ENCODE measurements at places on chromosomes 13 and 19.

- no peaks in the 10 kb centered on the region for H3K36me3 ChIP-seq
- H3K4me3 ChIP-seq: no peak overlapping the region
- H3K4me1 ChIP-seq: peaks cover 40% of the 10 kb centered on the region
These were observed 4.0 kb upstream of the SIGLEC10 start for GRCh38 chr19:51421229-51422052.

DNA sequence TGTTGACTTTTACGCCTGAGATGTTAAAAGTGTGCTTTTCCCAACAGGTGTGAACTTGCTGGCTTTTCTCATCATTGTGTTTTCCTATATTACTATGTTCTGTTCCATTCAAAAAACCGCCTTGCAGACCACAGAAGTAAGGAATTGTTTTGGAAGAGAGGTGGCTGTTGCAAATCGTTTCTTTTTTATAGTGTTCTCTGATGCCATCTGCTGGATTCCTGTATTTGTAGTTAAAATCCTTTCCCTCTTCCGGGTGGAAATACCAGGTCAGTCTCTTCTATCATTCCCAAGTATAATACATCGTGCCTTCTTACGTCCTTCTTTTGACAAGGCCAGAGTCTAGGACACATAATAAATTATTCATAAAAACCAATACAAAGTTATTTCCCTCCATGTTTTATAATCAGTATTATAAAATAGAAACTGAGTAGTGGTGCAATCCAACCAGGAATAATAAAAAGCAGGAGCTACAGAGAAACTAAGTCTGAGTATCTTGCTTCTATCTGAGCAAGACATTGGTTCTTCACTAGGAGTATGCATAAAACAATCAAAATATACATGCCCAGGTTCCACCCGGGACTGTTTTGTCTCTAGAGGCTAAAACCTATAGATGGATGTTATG, 57.9 kb downstream of the RXFP2 start:
- no peak for DNase-seq
- H3K27ac ChIP-seq: no peak overlapping the region
- no peaks in the 10 kb centered on the region for H3K27me3 ChIP-seq
- H3K36me3 ChIP-seq: no peaks in the 10 kb centered on the region
- no peak overlapping the region for H3K4me3 ChIP-seq

- peaks cover 15% of the 10 kb centered on the region for H3K27me3 ChIP-seq
- no peak overlapping the region for H3K4me3 ChIP-seq
These were observed 29.9 kb downstream of the EFNA2 start for GRCh38 chr19:1315470-1316166.

- H3K27me3 ChIP-seq: no peaks in the 10 kb centered on the region
- H3K4me1 ChIP-seq: no peaks in the 10 kb centered on the region
- no peak for DNase-seq
These were observed 262.7 kb downstream of the DLEU7 start for GRCh38 chr13:50580684-50581305.

GRCh38 chr13:73984201-73984600, 150.0 kb downstream of the KLF12 start:
- H3K27ac ChIP-seq: no peak overlapping the region
- H3K36me3 ChIP-seq: peaks cover 4% of the 10 kb centered on the region
- no peaks in the 10 kb centered on the region for H3K27me3 ChIP-seq
- DNase-seq: no peak
- H3K4me3 ChIP-seq: no peak overlapping the region

GRCh38 chr19:55283548-55284377, at the start of gene BRSK1:
Gene BRSK1, plus strand, starts transcription at chr19:55283997. Its CDS starts 446 bp downstream, at chr19:55284443.
- no peak within 1 kb of the TSS for H3K27ac ChIP-seq
- peak; percentile 31 for DNase-seq
- no peak within 1 kb of the TSS for H3K4me3 ChIP-seq
- H3K36me3 ChIP-seq: no peaks in the 10 kb centered on the region
- peaks cover 23% of the 10 kb centered on the region for H3K4me1 ChIP-seq

GRCh38 chr13:113852536-113853517, 11.0 kb downstream of the GAS6 start:
- H3K36me3 ChIP-seq: no peaks in the 10 kb centered on the region
- no peak overlapping the region for H3K4me3 ChIP-seq
- peak; percentile 11 for DNase-seq

- no peaks in the 10 kb centered on the region for H3K36me3 ChIP-seq
- DNase-seq: no peak
- H3K27ac ChIP-seq: no peak overlapping the region
These were observed 1.6 kb downstream of the GRIN2D start for GRCh38 chr19:48395170-48395455.

DNA sequence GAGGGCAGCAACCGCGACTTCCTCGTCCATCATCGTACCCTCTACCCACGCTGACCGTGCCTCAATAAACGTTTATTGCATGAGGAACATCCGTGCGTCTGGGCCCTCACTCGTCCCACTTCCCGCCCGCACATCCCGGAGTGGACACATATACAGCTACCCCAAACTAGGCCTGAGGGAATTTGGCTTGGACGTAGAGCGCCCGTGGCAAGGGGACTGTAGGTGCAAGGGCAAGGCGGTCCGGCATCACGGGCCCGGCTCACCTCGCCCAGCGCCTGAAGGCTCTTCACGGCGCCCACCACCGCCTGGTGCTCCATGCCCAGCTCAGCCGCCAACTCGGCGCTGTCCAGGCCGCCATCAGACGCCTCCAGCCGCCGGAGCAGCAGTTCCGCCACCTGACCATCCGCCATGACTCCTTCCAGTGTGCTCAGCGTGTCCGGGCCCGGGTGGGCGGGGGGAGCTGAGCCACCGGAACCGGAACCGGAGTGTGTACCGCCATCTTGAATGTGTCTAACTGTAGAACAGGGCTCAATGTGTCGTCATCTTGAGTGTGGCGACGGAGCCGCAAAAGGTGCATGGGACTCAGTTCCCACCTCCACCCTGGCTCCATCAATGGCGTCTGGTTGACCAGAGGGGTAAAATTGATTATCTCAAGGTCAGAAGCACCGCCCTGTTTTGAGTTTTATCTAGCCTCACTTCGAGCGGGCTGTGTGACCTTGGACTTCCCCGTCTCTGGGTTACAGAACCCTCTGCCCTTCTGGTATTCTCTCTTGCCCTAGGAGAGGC, at the start of gene FARSA:
TSS of gene FARSA (minus strand) at position 425 of the 786 bp plus-strand sequence. CDS start at position 410, 15 bp downstream.
- peaks cover 41% of the 10 kb centered on the region for H3K4me1 ChIP-seq
- peaks cover 16% of the 10 kb centered on the region for H3K36me3 ChIP-seq
- H3K4me3 ChIP-seq: peak within 1 kb of the TSS; percentile 85
- H3K27ac ChIP-seq: peak within 1 kb of the TSS; percentile 76
- DNase-seq: peak; percentile 75

DNA sequence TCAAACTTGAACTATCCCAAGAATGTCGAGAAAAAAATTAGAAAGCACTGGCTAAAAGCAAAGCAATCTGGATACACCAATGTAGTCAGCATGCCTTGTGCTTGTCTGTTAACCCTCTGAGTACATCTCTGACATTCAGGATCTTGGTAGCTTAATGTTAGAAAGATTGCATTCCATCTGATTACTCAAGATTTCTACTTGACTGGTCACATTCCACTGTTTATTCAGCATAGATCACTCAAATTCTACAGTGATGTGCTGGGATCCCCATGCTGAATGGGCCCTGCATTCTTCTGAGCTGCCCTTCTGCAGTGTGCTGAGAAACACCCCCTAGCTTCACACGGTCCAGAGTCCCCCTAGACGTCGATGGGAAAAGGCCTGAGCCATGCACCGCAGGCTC, 295.4 kb upstream of the MAB21L1 start:
- H3K36me3 ChIP-seq: no peaks in the 10 kb centered on the region
- no peak overlapping the region for H3K4me3 ChIP-seq
- no peak overlapping the region for H3K27ac ChIP-seq
- H3K27me3 ChIP-seq: no peaks in the 10 kb centered on the region
- DNase-seq: no peak
- H3K4me1 ChIP-seq: no peaks in the 10 kb centered on the region

DNA sequence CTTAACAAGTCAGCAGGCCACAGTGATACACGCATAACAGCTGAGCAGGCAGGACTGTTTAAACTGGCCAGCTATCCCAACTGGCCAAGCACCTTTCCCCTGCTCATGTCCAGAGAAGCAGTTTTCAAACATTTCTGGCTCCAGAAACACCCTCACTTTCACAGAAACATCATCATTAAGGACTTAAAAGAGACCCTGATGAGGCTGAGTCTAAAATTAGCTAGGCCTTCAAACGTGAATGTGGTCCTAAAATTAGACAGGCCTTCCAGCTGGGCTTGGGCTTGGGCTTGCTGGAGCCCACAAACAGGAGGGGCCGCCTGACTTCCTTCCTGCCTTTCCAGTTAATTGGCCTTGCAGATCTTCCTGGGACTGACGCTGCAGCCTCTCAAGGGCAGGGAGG, 334.2 kb downstream of the DNAJC15 start:
- H3K27ac ChIP-seq: no peak overlapping the region
- H3K4me3 ChIP-seq: no peak overlapping the region
- no peaks in the 10 kb centered on the region for H3K36me3 ChIP-seq

DNA sequence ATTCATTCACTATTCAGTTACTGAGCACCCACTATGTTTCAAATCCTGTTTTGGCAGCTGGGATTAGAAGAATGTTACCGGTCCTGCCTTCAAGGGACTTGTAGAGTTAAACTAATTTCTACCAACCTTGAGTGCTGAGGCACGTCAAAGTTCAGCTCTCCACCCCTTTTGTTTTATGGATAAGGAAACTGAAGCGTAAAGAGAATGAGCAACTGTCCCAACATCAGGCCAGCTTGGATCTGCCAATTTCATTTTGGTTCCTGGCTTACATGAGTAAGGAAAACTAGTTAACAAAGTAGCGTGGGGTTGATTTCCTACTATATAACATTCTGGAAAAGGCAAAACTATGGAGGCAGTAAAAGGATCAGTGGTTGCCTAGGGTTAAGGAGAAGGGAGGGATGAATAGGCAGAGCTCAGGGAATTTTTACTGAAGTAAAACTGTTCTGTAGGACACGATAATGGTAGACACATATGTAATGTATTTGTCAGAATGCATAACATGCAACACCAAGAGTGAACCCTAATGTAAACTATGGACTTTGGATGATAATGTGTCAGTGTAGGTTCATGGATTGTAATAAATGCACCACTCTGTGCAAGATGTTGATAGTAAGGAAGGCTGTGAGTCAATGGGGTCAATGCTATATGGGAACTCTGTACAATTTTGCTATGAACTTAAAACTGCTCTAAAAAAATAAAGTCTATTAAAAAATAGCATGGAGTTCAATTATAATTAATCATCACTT, 19.9 kb upstream of the MTIF3 start:
- peaks cover 20% of the 10 kb centered on the region for H3K4me1 ChIP-seq
- no peak for DNase-seq
- no peaks in the 10 kb centered on the region for H3K27me3 ChIP-seq
- H3K4me3 ChIP-seq: no peak overlapping the region

DNA sequence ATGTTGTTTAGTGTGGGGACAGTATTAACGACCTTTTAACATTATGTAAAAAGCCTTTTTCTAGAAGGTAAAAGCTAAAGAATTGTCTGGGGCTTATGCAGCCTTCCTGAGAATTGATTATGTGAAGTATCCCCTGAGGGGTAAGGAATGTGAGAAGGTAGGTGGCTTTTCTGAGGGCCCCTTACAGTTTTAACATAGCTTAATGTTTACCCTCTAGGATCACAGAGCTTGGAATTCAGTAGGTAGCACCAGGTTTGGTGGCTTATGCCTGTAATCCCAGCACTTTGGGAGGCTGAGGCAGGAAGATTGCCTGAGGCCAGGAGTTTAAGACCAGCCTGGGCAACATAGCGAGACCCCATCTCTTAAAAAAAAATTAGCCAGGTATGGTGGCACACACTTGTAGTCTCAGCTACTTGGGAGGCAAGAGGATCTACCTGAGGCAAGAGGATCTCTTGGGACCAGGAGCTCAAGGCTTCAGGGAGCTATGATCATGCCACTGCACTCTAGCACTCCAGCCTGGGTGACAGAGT, 101.3 kb downstream of the OLFM4 start:
- no peak overlapping the region for H3K4me3 ChIP-seq
- H3K36me3 ChIP-seq: no peaks in the 10 kb centered on the region
- no peak for DNase-seq
- no peak overlapping the region for H3K27ac ChIP-seq
- no peaks in the 10 kb centered on the region for H3K27me3 ChIP-seq
- no peaks in the 10 kb centered on the region for H3K4me1 ChIP-seq
